Lung microvascular endothelial cell (primary cell): ENCODE measurements at places on chromosomes 2 and 18. TPM values are rescaled to one million over a fixed set of nuclear protein-coding genes. Genes with fewer than 3 reads are reported as not detected.

The SERPINB3 gene
- not detected in 2 replicates for total RNA-seq

The HAAO gene
- not detected in 2 replicates for total RNA-seq

The FLACC1 gene
- 0.22 and 0.60 TPM in 2 replicates for total RNA-seq

The LNPK gene
- total RNA-seq, result 5.2 and 5.8 TPM in 2 replicates

The SLC38A11 gene
- total RNA-seq, result not detected in 2 replicates

The PRKAG3 gene
- not detected in 2 replicates for total RNA-seq

The NT5DC4 gene
- not detected in 2 replicates for total RNA-seq

The GNAL gene
- total RNA-seq, result under 0.01 and 0.22 TPM in 2 replicates

The CXCR1 gene
- total RNA-seq, result not detected in 2 replicates

The IL1A gene
- under 0.01 TPM in 1 of 2 replicates, not detected in the other for total RNA-seq

The GRB14 gene
- 1.2 and 1.5 TPM in 2 replicates for total RNA-seq

The TMEM87B gene
- 24.2 and 32.3 TPM in 2 replicates for total RNA-seq

The SIX2 gene
- total RNA-seq, result not detected in 2 replicates

The C2orf92 gene
- total RNA-seq, result 0.79 and 1.1 TPM in 2 replicates

The AQP12B gene
- not detected in 2 replicates for total RNA-seq

The IL36A gene
- total RNA-seq, result not detected in 2 replicates

The THAP4 gene
- total RNA-seq, result 30.5 and 39.1 TPM in 2 replicates

The SOCS6 gene
- 14.2 and 23.8 TPM in 2 replicates for total RNA-seq

The RND3 gene
- 21.4 and 23.0 TPM in 2 replicates for total RNA-seq

The PHLPP1 gene
- total RNA-seq, result 2.6 and 3.3 TPM in 2 replicates

The COL4A4 gene
- total RNA-seq, result under 0.01 TPM in 1 of 2 replicates, not detected in the other

The RAPGEF4 gene
- 13.9 and 17.3 TPM in 2 replicates for total RNA-seq

The STAM2 gene
- 12.4 and 17.7 TPM in 2 replicates for total RNA-seq

The HOXD11 gene
- not detected in 2 replicates for total RNA-seq

The DNPEP gene
- 38.4 and 52.2 TPM in 2 replicates for total RNA-seq

The TMEM200C gene
- total RNA-seq, result not detected in 2 replicates

The RAB27B gene
- total RNA-seq, result under 0.01 TPM in 1 of 2 replicates, not detected in the other

The EPG5 gene
- 8.9 and 12.1 TPM in 2 replicates for total RNA-seq

The HOXD10 gene
- total RNA-seq, result 4.0 and 4.4 TPM in 2 replicates

The ITPRIPL1 gene
- total RNA-seq, result 2.0 and 3.6 TPM in 2 replicates

The BMP10 gene
- total RNA-seq, result not detected in 2 replicates

The C2orf42 gene
- 7.2 and 15.5 TPM in 2 replicates for total RNA-seq

The CNTNAP5 gene
- not detected in 2 replicates for total RNA-seq

The NAT8 gene
- total RNA-seq, result not detected in 2 replicates

The PPP3R1 gene
- total RNA-seq, result 15.7 and 18.3 TPM in 2 replicates

The YWHAQ gene
- total RNA-seq, result 152 and 217 TPM in 2 replicates

The DDX18 gene
- 29.9 and 42.9 TPM in 2 replicates for total RNA-seq

The CAPG gene
- 23.4 and 69.5 TPM in 2 replicates for total RNA-seq

The DYNAP gene
- total RNA-seq, result not detected in 2 replicates
